Calu3 (cell line): ENCODE measurements at places on chromosomes 6 and 20.
A peak's percentile ranks its signal among the peaks of the same experiment; 100 is the strongest.

DNA sequence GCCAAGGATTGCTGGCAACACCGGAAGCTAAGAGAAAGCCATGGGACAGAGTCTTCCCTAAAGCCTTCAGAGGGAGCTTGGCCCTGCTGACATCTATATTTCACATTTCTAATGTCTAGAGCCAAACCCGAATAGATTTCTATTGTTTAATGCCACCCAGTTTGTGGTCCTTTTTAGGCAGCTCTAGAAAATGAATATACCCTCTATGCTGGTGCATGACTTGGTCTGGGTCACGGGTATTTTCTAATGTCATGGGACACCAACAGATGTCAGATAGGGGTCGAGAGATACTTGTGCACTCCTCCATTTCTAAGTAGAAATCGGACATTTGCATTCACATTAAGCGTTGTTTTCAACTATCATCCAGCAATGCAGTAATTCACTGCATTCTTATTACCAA lies 37.0 kb upstream of the SOX4 start:
- DNase-seq: no peak

- no peak for DNase-seq
These were observed 47.5 kb upstream of the ZFP64 start for GRCh38 chr20:52239102-52239501.

DNA sequence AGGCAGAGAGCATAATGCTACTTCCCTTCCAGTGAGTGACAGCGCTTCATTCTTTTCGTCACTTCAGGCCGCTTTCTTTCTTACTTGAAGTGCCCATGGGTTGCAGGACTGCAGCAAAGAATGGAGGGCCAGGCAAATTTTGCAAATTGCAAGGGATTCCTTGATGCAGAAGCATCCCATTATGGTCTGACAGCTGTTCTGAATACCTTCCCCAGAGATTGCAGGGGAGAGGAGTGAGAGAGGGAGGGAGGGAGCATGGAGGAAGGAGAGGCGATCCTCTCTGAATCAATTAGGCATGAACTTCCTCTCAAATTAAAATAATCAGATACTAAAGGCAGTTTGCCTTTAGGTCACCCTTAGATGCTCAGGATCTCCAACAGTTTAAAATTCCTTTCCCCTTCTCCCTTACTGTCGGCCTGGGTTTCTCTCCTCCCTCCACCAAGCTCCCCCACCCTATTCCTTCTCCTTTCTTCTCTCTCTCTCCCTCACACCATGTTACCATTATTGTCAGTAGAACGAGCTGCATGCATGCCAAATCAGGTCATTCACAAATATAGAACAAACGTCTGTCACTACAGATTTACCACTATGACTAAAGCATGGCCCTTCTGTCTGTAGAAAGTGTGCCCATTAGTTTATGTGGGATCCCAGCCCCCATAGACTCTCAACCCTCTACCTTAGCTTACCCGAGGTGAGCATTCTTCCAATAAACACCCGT lies 289.2 kb downstream of the CD83 start:
- DNase-seq: no peak

GRCh38 chr20:36483209-36483918 lies 58.0 kb upstream of the MYL9 start:
- DNase-seq: no peak

DNA sequence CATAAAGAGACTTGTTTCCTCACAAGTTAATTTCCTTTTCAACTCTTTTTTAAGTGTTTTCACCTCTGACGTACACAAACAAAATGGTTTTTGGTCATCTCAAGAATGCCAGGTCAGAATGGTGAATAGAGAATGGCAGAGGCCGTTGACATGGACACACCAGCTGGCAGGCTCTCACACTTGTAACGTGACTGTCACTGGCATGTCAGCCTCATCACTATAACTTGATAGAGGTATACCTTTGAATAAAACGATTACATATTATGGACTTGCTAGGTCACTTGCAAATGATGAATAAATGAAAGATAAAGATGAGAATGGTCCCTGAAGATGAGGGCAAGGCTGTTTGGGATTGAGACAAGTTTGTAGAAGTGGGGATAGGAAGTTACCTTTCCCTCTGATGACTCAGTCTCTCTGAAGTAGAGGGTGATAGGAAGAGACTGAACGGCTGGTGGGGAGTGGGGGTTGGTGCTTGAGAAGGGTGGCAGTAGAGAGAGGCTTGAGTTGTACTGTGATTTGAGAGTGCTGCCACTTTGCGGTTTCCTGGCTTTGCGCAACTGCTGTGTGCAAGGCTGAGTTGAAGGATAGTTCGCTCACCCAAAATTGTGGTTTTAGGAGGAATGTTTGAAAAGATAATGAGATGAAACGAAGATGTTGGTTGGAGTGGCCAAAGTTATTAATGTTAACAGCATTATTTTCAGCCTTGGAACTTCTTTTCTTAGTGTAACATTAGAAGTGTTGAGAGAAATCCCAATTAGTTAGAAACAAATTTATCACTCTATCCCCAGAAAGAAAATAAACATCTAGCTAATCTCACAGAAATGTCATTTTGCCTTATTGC lies 30.3 kb downstream of the TBPL1 start:
- DNase-seq: no peak

DNA sequence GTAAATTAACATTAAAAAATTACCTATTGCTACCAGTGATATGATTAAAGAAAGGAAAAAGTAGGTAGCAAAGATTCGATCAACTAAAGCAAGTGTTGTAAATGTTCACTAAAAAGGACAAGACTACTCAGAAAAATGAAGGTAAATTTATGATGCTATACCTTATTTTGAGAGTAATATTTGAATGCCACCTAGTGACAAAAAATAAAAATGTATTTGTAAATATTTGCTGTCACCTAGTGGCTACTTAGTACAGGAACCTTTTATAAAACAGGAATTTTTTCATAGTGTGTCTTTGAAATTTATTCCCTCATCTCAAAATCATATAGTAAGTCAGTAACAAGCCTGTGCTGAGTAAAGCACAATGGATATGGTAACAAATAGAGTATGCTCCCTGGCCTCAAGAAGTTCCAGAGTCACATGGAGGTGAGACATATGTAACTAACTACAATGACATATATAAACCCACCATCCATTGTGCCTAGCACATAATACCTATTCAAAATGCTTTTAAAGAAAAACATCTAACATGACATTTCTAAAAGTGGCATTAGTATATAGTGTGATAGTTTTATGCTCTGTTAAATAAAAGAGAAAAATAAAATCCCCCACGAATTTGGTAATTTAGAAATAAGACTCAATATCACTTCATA lies 193.1 kb upstream of the SIM1 start:
- no peak for DNase-seq

DNA sequence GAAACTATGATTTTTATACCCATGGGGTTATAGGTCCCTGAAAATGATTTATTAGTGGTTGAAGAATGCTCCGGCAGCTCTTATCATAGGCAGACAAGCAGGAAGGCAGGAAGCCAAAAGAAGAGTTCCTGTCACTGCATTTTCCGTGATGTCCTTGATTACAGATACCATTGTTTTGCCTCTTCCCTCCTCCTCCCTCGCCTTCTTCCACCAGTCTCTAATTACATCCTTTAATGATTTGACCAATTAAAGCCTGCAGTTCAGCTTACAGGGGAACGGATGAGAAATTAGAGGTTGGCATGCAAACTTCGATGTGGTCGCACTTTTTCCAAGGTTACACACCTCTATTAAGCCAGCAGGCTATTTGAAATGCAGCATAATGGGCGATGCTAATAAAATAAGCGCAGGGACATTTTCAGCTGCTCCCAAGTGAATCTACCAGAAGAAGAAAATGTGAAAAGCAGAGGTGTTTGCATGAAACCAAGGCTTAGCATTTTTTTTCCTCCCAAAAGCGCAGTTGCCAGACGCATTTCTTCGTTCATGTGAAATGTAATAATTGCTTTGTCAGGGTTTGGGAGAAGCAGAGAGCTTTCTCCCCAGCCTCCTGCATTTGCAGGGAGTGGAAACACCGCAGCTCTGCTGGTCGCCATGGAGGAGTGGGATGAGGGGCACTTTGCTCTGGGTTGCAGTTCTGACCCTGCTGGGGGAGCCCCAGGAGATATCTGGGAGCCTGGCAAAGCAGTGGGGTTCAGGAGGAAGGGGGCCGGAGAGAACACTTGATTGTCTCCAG lies 6.0 kb downstream of the NOX3 start:
- DNase-seq: no peak

DNA sequence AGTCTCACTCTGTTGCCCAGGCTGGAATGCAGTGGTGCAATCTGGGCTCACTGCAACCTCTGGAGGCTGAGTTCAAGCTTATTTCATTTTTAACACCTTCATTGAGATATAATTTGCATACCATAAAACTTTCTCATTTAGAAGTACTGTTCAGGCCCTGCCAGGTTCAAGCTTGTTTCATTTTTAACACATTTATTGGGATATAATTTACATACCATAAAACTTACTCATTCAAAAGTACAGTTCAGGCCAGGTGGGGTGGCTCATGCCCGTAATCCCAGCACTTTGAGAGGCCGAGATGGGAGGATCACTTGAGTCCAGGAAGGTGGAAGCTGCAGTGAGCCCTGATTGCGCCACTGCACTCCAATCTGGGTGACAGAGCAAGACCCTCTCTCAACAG lies 5.5 kb downstream of the OR2B6 start:
- no peak for DNase-seq

DNA sequence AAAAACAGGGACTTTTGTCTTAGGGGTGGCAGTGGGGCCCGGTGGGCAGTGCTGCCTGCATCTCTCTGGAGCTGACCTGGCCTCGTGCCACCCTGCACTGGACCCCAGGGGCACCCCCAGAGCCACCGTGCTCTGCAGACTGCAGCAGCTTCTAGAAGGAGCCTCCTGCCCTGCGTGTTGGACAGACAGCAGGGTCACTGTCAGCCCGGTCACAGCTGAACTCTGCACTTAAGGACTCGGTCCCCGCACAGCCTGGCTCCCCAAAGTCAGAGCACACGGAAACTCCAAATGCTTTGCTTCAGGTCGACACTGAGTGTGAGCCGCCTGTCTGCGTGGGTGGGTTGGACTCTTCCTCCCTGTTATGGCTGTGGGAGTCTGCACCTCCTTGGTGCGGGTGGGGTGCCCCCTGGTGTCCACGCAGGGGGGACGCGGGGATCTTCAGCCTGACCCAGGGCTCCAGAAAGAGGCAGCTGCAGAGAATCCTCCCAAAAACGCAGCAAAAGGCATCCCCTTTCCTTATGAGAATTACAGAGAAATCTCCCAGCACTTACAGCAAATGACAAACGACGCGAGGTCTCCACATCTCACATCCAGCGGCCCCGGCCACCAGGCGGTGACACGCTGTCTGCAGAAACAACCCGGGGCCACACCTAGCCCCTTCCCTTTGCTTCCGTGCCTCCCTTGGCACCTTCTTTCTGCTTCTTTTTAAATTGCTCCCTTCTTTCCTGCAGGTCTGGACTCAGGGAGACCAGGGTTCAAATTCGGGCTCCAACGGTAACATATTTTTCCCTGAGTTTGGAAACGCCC lies 36.3 kb upstream of the DACT2 start:
- DNase-seq: peak; percentile 77

- DNase-seq: no peak
These were observed 45.5 kb downstream of the PCNA start for GRCh38 chr20:5074232-5074674.

- DNase-seq: no peak
These were observed 58.4 kb downstream of the GJA10 start for GRCh38 chr6:89952686-89953085.

GRCh38 chr6:150766201-150766997 lies 99.1 kb upstream of the MTHFD1L start:
- no peak for DNase-seq

DNA sequence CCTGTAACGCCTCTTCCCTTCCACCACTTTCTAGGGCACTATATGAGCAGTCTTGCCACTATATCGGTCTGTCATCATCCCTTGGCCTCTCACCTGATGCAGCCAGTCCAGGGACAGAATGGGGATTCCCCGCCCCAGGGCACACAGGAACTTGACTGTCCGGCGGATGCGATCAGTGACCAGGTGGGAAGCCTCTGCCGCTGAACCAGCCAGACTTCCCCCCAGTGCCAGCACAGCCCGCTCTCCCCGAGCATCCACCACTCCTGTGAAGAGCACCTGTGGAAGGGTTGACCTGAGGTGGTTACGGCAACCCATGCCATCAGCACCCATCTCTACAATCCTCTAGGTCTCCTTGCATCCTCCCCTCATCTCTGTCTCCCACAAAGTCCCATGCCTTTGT lies 12.2 kb upstream of the NRM start:
- no peak for DNase-seq

GRCh38 chr20:11766961-11767360 lies 150.7 kb upstream of the BTBD3 start:
- no peak for DNase-seq

DNA sequence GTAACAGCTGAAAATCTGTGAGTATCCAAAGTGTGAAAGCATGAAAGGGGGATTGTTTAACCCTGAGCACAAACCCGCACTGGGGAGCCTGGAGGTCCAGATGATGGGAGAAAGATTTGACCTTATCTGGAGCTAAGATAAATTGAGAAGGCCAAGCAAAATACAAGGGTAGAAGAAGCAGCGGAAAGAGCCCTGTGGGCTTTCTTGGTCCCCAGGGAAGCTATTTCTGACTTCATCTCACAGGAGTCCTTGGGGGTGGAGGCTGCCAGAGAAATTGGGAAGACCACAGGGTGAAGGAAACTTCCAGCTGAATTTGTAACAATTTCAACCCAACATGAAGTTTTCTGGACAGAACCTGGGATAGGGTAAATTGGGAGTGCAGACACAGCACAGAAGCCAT lies 476.9 kb downstream of the MMUT start:
- DNase-seq: no peak

DNA sequence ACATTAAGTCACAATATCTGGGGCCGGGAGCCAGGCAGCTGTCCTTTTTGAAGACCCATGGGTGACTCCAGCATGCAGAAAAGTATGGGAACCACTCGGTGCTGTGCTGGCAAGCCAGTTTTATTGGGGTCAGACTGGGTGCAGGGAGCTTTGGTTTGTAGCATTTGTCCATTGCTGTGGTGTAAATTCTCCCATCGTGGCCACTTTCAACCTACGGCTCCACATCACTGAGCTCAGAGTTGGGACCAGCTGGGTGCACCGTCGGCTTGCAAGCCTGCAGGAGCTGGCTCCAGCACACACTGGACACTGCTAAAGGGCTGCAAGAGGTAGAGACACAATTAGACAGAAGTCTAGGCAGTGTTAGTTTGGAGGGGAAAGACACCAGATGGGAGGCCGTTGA lies 66.9 kb downstream of the SYNJ2 start:
- DNase-seq: no peak

GRCh38 chr20:60540591-60540990 lies 582.4 kb downstream of the CDH26 start:
- DNase-seq: no peak

GRCh38 chr6:157228426-157229131 lies 94.7 kb downstream of the TMEM242 start:
- DNase-seq: no peak
